Natural killer cell (primary cell): ENCODE measurements at places on chromosomes 12 and 14. TPM values are rescaled to one million over a fixed set of nuclear protein-coding genes. Genes with fewer than 3 reads are reported as not detected.

TEAD4 gene
- total RNA-seq = not detected

GALNT8 gene
- total RNA-seq = 0.19 TPM

MANSC4 gene
- not detected for total RNA-seq

HNF1A gene
- not detected for total RNA-seq

RFX4 gene
- total RNA-seq = not detected

NKX2-1 gene
- not detected for total RNA-seq

MIA2 gene
- total RNA-seq = 45.7 TPM

MYO1H gene
- total RNA-seq = not detected

SMIM41 gene
- not detected for total RNA-seq

TMEM30B gene
- total RNA-seq = 1.0 TPM

LIMA1 gene
- 16.2 TPM for total RNA-seq

ATP6V1D gene
- 70.0 TPM for total RNA-seq

C12orf56 gene
- total RNA-seq = not detected

PROX2 gene
- total RNA-seq = 5.1 TPM

AQP2 gene
- total RNA-seq = not detected

TMEM119 gene
- 0.71 TPM for total RNA-seq

BMP4 gene
- total RNA-seq = 0.45 TPM

FRMD6 gene
- total RNA-seq = 3.8 TPM

EML5 gene
- total RNA-seq = 1.0 TPM

BCL2L14 gene
- not detected for total RNA-seq

WNT1 gene
- total RNA-seq = 1.7 TPM

TMEM260 gene
- total RNA-seq = 21.3 TPM

STAB2 gene
- not detected for total RNA-seq

PLA2G1B gene
- not detected for total RNA-seq

DENND5B gene
- total RNA-seq = 2.4 TPM

GAS2L3 gene
- total RNA-seq = 0.66 TPM

KRT6A gene
- total RNA-seq = not detected

CAPZA3 gene
- total RNA-seq = not detected

TMEM229B gene
- 51.3 TPM for total RNA-seq

IL22 gene
- not detected for total RNA-seq

WSCD2 gene
- total RNA-seq = 0.32 TPM

IPO8 gene
- 54.8 TPM for total RNA-seq

IRF2BPL gene
- 46.3 TPM for total RNA-seq

TRIAP1 gene
- total RNA-seq = 25.8 TPM

KRT82 gene
- total RNA-seq = not detected

FANCM gene
- 16.9 TPM for total RNA-seq

LMNTD1 gene
- total RNA-seq = not detected

AQP6 gene
- total RNA-seq = not detected

MMP19 gene
- not detected for total RNA-seq

TMCC3 gene
- total RNA-seq = 20.1 TPM

TPPP2 gene
- not detected for total RNA-seq

CCDC38 gene
- total RNA-seq = 1.2 TPM

REM2 gene
- 4.0 TPM for total RNA-seq

KRT6C gene
- not detected for total RNA-seq

NINJ2 gene
- total RNA-seq = 4.9 TPM

IL26 gene
- total RNA-seq = not detected

ANKS1B gene
- total RNA-seq = not detected
